ENCODE measurements at places on chromosomes 2 and 18.

DNA sequence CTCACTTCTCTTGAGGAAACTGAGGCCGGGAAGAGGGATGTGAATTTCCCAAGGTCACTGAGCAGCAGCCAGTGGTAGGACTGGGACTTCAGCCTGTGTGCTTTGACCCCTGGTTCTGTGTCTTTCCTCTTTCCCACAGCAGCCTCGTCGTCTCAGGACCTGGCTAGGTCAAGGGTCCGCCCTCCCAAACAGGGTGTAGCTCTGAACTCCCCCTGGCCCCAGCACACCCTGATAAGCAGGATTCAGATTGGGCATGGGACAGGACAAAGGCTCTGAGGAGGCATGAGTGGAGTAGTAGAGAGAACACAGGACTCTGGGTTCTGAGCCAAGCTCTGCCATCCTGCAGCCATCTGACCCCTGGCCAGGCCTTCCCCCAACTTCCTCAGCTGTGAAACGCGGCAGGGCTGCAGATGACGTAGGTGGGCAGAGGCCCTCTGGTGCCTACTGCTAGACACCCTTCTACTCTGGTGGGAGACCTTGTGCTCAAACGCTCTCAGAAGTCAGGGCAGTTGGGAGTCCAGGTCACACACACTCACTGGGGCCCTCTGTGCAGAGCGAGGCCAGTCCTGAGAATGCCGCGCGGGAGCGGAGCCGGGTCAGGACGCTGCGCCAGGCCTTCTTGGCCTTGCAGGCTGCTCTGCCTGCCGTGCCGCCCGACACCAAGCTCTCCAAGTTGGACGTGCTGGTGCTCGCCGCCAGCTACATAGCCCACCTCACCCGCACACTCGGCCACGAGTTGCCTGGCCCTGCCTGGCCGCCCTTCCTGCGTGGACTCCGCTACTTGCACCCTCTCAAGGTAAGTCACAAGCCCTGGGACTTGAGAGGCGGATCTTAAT is 984 bp downstream of the TCF23 start:
- no peak for DNase-seq

DNA sequence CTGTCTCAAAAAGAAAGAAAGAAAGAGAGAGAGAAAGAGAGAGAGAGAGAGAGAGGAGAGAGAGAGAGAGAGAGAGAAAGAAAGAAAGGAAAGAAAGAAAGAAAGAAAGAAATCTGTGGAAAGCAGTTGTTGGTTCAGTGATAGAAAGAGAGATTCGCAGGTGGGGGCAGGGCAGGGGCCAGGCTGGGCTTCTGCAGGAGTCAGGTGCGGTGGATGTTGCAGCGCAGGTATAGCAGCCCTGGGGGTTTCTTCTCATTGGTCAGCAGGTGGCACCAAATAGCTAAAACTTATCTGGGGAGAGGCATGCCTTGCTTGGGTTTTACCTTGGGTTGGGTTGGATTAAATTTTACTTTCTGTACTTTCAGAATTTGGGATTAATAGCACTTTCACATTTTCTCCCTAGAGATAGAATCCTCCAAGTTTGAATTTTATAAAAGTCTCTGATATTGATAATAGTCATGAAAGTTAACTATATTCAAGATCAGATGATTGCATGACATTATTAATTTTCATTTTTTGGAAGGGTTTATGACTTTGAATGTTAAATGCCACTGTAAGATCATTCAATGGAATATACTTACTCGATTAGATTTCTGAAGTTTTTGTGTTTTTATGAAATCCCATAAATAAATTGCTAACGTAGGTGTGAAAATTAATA is 66.6 kb downstream of the SPTBN1 start:
- DNase-seq: peak; percentile 57

DNA sequence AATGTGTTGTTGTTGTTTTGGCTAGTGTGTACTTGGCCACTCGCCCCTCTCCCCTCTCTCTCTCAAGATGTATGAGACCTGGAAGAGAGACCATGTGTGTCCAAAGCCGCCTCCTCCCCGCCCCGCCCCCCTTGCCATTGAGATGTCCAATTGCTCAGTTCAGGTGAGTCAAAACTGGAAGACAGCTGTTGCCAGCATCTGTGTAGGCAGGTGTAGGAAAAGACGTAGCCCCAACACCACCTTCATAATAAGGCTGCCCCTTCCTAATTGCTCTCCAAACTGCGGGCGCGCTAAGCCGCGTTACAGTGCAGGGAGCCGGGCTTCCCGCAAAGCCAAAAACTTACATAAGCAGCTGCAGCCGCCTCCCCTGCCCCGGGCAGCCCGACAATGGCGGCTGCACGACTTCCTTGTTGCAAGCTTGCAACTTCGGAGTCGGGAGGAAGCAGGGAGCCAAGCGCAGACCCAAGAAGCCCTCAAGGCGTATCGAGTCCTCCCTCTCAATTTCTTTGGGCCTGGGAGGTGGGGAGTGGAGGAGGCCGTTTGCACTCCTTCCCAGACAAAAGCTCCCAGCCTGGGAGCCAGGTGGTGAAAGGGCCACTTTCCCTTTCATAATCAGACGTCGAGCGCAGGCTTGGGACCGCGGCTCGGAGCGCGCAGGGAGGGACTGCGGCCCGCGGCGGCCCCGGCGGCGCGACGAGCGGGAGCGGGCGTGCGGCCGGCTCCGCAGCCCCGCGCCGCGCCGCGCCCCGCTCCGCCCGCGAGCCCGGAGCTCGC is 882 bp downstream of the ZBTB14 start:
- peak; percentile 33 for DNase-seq

- no peak for DNase-seq
Measured at GRCh38 chr2:192029089-192029488, 165.6 kb downstream of the TMEFF2 start.

DNA sequence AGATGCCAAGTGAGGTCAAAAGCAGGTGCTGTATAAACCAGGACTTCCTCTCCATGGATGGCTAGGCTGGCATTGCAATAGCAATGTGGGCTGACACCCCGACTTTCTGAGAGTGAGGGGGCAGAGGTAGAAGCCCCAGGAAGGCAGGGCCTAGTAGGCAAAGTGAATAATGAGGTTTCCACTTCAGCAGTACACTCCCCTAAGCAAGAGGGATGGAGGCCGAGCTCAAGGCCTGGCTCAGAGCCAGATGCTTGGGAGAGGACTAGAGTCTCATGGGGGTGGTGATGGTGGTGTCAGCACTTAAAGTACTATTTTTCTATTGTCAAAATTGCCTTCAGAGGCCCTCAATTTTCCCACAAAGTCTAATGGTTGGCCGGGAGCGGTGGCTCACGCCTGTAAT is 41.6 kb upstream of the HK2 start:
- DNase-seq: no peak

DNA sequence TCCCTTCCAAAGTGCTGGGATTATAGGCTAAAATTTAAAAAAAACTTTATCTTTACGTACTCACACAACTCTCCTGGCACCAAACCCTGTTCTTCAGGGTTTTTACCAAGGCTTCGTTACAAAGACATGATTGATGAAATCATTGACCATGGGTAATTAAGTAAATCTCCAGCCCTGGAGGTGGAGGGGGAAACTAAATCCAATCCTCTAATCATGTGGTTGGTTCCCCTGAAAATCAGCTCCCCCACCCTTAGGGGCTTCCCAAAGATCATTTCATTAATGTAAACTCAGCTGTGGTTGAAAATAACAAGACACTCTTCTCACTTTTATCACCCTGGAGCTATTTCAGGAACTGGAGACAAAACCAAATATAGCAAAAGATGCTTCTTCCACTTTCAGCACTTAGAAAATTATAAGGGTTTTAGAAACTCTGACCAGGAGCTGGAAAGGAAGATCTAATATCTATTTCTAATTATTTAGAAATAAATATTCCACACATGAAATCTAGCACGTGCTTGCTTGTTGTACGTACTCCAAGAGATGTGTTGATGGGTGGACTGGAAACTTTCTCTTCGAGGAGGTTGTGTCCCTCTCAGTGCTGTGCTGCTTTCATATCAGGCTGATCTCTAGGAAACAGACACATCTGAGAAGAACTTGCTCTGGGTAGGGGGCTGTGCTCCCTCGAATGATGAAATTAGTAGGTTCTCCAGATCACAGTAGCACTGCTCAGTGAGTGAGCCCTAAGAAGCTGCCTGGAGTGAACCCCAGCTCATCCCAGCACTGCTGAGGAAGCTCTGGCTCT is 67.2 kb downstream of the SMAD4 start:
- DNase-seq: no peak

DNA sequence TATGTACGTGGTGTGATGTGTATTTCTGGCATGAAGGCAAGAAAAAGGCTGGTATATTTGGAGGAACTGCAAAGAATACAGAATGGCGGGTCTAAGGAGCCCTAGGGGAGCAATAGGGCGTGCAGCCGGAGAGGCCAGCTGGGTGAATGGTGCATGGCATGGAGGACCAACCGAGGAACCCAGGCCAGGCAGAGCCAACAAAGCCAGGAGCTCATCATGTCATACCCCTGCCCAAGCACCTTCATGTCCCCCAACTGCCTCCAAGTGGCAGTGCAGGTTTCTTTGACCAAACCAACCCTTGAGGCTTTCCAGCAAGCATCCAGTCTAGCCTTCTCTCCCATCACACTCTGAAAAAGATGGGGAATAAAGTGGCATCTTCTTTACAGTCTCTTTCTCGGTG is 8.9 kb upstream of the KCNK3 start:
- DNase-seq: no peak

GRCh38 chr2:127715778-127716449 is 14.6 kb downstream of the SFT2D3 start:
- no peak for DNase-seq

DNA sequence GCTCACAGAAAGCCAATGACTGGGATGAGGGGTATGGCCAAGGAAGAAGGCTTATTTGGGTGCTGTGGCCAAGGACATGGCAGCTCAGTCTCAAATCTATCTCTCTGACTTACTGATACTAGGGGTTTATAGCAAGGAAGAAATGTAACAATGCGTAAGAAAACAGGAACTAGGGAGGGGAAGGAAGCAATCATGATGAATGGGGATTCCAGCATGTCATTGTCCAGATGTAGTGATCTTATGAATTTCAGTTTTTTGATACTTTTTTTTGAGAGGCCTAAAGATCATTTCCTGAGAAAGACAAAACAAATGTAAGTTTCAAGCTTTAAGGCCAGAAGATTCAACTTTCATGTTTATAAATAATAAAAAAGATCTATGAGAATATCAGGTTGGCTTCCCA is 298.6 kb upstream of the FAM98A start:
- no peak for DNase-seq

GRCh38 chr18:32440518-32440917 is 30.2 kb downstream of the GAREM1 start:
- no peak for DNase-seq

DNA sequence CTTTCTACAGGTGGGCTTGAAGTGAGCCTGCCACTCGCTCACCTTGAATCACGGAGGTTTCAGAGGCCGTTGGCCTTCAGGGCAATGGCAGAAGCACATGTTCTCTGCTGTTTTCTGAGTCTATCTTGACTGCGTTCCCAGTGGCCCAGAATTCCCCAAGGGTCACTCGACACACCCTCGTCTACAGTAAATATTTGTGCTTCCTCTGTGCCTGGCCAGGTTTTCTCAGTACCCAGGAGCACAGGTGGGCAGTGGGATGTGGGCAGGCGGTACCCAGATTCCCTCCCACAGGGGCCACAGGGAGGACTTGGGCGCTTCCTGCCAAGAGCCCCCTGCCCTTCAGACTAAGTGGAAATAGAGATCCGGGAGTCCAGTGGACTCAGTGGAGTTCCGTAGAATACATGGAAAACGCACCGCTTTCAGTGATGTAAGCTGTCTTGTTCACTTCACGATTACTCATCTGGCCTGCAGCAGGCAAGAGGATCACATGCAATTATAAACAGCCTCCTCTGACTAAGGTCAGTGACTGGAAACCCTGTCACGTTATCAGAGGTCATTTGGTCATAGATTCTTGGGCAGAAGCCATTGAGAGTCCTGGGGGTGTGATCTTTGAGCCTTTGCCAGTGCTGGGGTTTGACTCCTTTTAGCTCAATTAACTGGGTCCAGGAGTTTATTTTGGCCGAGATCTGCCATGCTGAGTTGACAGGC is 179.8 kb downstream of the NEDD4L start:
- DNase-seq: no peak

DNA sequence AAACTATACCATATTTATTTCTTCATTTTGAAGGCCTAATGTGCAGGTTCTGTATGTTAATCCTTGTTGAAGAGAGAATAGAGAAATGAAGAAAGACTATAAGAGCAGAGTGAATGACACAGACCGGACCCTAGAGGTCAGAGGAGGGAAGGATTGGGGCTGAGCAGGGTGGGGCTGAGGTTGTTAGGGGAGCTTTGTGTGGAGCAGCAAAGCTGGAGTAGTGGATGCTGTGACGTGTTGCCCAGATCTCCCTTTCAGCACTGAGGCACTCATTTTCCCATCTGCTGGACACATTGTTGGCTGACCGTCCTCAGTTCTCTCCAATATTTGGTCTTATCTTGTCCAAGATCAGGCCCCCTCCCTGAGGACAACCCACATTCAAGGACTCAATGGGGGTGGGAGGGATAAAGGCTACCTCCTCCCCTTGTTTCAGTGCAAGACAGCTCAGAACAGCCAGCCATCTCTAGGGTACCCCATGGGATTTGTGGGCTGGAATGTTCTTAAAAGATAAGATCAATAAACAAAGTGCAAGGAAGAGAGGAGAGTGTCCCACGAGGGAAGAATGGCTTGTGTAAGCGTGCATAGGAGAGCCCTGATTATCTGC is 143.6 kb downstream of the TDRD15 start:
- no peak for DNase-seq

DNA sequence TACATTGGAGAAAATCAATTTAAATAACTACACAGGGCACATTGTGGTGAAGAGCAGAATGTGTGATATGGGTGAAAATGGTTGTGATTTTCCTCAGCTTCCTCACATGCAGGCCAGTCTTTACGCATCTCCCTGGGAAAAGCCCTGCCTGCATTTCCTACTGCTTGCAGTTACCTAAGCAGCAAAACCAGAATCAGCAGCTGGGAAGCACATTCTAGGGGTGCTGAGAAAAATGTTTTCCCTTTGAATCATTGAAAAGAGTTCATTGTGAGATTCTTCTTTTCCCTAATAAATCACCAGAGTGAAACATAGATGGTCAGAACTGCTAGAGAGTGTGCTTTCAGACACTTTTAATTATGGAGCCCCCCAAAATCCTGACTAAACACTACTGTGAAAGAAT is 656.0 kb downstream of the TDRD15 start:
- no peak for DNase-seq

GRCh38 chr2:72630767-72631166 is 195.1 kb downstream of the EXOC6B start:
- DNase-seq: no peak

DNA sequence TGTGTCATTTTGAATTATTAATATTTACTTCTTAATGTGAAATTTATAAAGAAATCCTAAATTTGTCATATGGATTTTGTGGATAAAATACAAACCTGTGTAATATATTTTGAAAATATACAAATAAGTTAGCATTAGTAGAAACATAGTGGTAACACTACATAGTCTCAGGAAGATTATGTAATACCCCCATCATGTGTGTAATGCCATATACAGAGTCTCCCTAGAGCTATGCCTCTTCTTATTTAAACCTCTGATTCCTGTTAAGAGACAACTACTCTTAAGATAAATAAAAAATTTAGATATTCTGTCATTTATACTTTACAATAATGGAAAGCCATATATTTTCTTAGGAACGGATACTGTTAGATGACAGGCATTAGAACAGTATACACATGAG is 2012.0 kb upstream of the LRRTM1 start:
- DNase-seq: no peak

- DNase-seq: no peak
Measured at GRCh38 chr2:62569907-62570841, 64.2 kb upstream of the TMEM17 start.

All from activated gamma-delta T cell treated with anti-CD3 and anti-CD28 coated beads, Interleukin-2, amount 50 U/mL, for 16 hours (primary cell).